ENCODE measurements at places on chromosomes 1 and 21.
A peak's percentile ranks its signal among the peaks of the same experiment; 100 is the strongest.

DNA sequence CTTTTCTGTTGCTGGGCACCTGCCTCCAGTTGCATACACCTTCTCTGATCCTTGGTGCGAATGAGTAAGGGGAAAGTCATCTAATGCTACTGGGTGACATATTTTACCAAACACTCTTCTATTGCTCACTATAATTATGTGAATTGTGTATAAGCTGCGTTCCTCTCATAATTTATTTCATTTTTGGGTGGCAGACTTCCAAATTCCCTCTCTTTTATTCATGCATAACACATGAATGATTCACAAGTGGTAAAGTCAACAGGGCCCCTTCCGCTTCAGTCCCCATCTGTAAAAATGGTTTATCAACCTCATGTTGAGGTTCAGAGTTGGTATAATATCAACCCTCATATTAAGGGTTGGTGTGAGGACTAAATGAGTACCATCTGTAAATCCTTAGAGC is 3.2 kb upstream of the QSOX1 start:
- no peak for DNase-seq

GRCh38 chr1:154567386-154568156 is at the start of gene CHRNB2:
CHRNB2 (plus strand) TSS chr1:154567778; CDS start chr1:154568045, 267 bp downstream.
- peak; percentile 61 for DNase-seq

DNA sequence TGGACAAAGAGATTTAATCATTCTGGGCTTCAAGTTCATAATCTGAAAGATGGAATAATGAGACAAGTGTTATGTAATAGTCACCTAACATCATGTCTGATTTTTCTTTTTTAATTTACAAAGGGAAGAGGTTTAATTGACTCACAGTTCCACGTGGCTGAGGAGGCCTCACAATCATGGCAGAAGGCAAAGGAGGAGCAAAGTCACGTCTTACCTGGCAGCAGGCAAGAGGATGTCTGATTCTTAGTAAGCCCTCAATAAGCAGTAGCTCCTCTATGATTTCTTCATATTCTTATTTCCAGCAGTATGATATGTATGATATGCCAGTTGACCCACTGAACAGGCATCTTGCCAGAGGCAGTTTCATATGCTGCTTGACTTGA is 152.7 kb downstream of the S1PR1 start:
- no peak for DNase-seq

DNA sequence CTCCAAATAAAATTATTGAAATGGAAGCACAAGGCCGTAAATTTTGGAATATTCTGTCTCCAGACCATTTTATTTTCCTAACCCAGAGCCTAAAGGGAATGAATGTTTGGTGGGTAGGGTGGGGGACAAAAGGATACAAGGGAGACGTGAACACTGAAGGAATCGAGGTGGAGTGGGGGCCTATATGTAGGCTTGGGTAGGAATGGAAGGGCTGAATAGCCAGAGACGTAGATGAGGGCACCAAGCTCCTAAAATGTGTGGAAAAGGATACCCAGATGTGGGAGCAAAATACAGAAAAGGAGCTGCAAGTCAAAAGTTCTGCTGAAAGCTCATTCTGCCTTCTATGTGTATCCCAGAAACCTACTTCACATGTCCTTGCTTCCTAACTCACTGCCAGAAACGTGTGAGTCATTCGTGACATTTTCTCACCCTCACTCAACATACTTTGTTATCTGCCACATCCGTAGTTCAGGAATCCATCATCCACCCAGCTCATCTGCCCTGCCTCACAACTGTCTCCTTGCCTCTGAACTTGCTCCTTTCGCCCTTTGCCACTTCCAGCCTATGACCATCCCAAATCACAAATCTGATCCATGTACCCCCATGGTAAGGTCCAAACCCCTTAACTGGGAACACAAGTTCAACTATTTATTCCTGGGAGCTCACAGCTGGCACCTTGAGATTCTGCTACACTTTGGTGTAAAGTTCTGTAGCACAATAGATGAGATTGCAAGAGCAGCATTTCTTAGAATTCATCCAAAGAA is 84.1 kb upstream of the PRDX6 start:
- no peak for DNase-seq

DNA sequence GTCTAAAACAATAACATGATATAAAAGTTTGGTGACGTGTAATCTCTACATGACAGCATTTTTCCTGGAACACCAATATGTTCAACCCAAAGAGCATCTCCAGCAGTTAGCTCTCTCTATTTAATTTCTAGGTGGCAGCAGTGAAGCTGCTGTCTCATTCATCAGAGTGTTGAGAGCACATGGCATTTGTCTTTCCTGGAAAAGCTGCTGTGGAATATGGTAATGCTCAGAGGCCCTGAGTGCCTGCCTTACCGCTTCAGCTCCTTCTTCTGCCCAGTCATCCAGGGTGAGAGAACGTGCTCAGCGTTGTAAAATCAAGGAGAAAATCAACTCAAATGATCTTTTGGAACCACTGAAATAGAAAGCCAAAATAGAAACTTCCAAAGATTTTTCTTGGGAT is 640.7 kb downstream of the ADGRL2 start:
- DNase-seq, result no peak

GRCh38 chr1:1115136-1115785 is 628 bp downstream of the C1orf159 start:
- DNase-seq, result no peak

DNA sequence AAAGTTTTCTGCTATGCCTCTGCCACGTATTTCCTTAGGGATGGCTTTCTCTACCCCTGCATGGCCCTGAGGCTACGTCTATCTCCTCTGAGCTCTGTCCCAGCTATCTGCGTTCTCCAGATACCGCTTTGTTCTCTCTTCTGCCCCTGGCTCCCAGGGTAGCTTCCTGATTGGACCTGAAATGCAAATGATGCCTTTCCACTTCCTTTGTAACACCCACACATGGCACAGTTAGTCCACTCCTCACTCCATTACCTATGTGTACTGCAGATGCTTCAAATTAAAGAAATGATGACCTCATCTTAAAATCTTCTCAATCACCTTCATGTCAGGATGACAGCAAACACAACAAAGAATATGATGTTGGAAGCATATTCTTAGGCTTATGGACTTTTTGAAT is 138.6 kb upstream of the POGK start:
- no peak for DNase-seq

DNA sequence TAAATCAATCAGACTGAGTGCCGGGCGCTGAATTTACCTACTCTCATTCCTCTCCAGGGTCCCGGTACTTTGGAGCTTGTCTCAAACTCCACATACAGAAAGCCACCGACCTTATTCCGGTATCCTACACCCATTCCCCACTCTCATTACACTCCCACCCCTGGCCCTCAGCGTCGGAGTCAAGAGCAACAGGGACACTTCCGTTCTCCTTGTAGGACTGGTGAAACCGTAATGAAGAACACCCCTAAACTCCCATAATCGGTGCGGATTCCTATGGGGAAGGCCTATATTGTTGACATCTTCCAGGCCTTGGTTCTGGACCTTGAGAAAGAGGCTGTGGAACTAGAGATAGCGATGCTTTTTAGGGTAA is 798 bp downstream of the ZBED6 start:
- peak; percentile 14 for DNase-seq

DNA sequence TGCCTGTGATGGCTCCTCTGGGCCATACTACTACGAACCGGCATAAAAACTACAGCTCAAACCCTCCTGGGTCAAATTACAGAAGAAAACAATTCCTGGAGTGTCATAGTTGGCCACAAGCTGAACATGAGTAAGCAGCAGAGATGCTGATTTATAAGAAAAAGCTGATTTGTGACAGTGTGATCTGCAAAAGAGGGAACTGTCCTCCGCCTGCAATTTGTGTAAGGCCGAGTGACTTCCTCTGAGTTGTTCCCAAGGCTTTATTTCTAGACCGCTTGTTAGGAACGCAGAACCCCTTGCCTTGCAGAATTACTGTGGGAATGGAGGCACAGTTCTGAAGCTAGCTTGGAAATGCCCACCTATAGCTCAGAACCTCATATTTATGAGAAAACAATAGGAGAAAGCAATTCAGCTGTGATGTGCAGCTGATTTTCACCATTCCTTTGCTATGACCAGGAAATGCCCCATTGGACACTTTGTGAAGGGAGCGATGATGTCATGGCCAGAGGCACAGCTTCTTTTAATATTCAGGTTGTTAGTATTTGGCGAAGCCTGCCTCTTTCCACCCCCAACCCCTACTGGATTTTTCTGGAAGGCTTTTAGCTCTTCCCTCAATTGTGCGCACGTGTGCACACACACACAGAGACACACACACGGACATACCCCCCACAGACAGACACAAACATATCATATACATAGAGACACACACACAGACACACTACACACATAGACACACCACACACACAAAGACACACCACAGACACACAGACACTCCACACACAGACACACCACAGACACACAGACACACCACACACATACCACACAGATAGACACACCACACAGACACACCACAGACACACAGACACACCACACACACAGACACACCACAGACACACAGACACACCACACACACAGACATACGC is 47.6 kb downstream of the IER5 start:
- DNase-seq, result no peak

DNA sequence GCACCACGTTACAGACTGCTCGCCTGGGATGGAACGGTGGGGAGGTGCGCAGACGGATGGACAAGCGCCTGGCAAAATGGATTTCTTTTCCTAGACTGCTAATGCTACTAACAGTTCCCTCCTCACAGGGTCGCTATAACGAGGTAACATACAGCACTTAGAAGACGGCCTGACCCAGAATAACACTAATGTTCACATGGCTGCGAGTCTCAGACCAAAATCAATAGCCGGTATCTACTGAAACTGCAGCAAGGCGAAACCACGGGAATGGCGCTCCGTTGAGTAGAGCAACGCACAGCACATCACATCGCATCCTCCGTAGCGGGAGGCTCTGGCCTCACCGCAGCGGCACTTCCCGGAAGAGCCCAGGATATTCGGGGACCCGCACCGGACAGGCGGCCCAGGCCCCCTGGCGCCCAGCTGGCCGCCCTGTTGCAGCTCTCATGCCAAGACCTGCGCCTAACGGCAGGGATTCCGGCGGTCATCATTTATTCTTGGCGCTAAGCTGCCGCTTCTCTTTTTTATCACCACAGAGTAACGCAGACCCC is 46.6 kb downstream of the VPS26C start:
- DNase-seq, result no peak

- DNase-seq, result no peak
Measured at GRCh38 chr1:162554258-162554657, 7.3 kb upstream of the UAP1 start.

- no peak for DNase-seq
Measured at GRCh38 chr1:100452641-100453040, 85.3 kb upstream of the GPR88 start.

- DNase-seq, result peak; percentile 34
Measured at GRCh38 chr1:58657082-58657481, 42.8 kb downstream of the MYSM1 start.

DNA sequence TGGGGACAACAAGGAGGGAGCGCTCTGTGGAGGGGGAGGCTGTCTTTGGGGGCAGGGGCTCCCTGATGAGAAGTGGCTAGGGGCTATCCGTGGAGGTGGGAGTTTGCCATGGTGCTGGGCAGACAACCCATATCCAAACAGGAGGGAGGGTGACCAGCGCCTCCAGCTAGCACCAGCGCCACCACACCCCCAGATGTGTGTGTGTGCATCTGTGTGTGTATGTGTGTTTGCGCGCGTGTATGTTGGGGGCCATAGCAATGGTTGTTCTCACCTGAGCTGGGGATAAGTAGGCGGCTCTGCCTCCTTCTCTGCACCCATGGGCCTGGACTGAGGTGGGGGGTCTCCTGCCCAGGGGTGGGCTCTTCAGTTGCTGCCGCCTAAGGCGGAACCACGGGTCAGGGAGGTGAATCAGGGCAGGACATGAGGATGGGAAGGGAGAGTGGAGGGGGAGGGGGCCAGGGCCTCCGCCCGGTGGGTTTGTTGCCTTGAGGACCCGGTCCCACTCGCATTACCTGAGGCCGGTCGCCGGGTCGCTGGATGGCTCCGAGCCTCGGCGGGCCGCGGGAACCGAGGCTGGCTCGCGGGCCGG is 345 bp downstream of the HPCAL4 start:
- no peak for DNase-seq

- no peak for DNase-seq
Measured at GRCh38 chr1:12098786-12099185, 35.7 kb downstream of the TNFRSF8 start.

DNA sequence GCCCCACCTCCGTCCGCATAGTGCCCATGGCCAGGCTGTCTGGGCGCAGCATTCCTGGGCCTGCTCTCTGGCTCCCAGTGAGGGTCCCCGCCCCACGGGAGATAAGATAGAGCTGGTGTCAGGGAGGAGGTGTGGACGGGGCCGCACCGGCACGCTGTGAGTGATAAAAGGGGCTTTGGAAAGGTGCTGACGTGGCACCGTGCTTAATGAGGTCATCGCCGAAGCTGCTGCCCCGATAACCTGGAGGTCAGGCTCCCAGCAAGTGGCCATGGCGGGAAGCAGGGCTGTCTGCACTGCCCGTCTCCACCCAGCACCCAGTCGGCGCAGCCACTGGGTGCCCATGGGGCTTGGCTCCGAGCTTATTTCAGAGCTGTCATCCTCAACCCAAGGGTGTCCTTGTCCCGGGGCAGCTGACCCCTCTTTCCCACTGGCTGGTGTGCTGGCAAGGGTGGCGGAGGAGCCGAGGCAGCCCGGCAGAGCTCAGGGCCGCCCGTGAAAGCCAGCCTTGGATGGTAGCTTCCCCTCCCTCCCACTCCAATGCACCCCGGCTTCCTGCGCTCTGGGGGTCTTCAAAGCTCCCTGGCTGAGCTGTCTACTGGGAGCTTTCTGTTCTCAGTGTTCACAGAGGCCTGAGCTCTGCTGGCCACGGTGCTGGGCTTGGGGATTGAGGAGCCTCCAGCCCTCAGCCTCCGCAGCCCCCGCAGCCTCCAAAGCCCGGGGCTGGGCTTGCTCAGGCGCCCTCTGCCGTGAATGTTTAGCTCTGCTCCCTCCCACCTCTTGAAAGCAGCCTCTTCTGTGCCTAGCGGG is 105.1 kb upstream of the ARHGEF16 start:
- DNase-seq, result no peak

GRCh38 chr21:34812504-34813265 is 143.9 kb downstream of the CLIC6 start:
- DNase-seq, result no peak

DNA sequence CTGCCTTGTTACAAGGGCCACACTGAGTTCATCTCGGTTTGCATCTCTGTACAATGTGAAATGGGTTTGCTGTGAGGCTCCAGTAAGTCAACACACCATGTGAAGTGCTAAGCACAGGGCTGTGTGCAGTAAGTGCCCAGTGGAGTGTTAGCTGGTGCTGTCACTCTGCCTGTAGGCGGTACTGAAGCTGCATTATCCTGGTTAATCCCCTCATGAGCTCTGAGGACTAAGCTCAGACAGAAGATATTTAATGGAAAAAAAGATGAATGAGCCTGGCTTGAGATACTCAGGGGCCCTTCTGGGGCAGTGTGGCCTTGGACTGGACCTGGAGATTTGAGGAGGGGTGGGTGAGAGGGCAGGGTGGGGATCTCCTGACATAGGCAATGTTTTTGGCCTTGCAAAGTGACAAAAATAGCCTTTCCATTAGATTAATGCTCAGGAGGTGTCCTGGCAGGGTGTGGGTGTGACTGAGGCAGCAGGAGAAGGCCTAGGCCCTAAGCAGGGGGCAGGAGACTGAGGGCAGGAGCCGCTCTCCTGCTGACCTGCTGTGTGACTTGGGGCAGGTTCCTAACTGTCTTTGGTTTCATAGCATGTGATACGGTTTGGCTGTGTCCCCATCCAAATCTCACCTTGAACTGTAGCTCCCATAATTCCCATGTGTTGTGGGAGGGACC is 570.5 kb downstream of the PTPRU start:
- no peak for DNase-seq
